Subcutaneous preadipocyte (primary cell): ENCODE measurements at places on chromosomes 4 and X. TPM values are rescaled to one million over a fixed set of nuclear protein-coding genes. Genes with fewer than 3 reads are reported as not detected.

ELOVL6 gene
- total RNA-seq: 17.3 and 31.9 TPM in 2 replicates

ZMAT1 gene
- total RNA-seq: under 0.01 and 0.37 TPM in 2 replicates

MYOZ2 gene
- total RNA-seq: 0.98 and 2.2 TPM in 2 replicates

MAGEB1 gene
- not detected in 2 replicates for total RNA-seq

FRMPD4 gene
- under 0.01 TPM in 2 replicates for total RNA-seq

ELF4 gene
- 9.2 and 13.7 TPM in 2 replicates for total RNA-seq

LRP2BP gene
- under 0.01 and 0.59 TPM in 2 replicates for total RNA-seq

MAGEH1 gene
- 21.5 and 24.6 TPM in 2 replicates for total RNA-seq
